ENCODE measurements at places on chromosomes 13 and 19.

- DNase-seq = no peak
Measured at GRCh38 chr13:88676016-88676415, 1004.8 kb downstream of the SLITRK5 start.

- no peak for DNase-seq
Measured at GRCh38 chr13:47146991-47147811, 250.3 kb upstream of the HTR2A start.

GRCh38 chr13:45915686-45916439 is 64.3 kb upstream of the SIAH3 start:
- no peak for DNase-seq

DNA sequence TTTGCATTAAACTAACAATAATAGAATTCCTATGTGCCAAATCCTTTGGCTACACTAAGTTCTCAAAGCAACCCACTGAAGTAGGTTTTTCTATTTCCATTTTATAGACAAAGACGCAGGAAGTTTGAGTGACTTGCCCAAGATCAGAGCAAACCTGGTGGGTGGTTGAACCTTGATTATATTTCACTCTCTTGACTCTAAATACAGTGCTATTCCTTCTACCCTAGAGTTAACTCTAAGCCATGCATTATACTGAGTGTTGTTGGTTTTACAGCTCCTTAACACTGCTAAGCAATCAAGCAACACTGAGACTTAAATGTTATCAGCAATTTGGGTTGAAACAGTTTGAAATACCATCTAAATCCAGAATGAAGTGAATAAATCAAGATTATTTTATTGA is 813.6 kb upstream of the GPC6 start:
- no peak for DNase-seq

- no peak for DNase-seq
Measured at GRCh38 chr13:67048084-67048820, 181.9 kb downstream of the PCDH9 start.

DNA sequence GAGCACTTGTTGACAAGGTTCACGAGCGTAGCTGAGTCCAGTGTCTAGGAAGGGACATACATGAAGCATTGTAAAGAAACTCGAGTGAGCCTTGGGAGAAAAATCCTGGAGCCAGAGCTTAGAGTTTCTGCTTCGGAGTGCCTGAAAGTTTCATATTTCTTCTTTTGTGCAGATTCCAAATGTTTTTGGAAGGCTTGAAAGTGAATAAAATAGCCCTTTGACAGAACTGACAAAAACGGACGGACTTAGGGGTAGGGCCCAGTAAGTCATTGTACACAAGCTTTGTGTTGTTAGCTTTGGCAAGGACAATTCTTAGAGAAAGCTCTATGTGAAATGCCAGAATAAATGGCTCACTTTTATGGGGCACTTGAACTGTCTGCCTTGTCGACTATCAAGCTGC is 2.8 kb downstream of the RNF113B start:
- DNase-seq = no peak

GRCh38 chr13:33263484-33263883 is 22.1 kb downstream of the STARD13 start:
- no peak for DNase-seq

GRCh38 chr19:1170938-1171754 is 2.9 kb downstream of the SBNO2 start:
- no peak for DNase-seq

GRCh38 chr13:56755181-56755935 is 385.4 kb upstream of the PRR20A start:
- DNase-seq = no peak

GRCh38 chr19:46542428-46543230 is 47.0 kb upstream of the PNMA8B start:
- DNase-seq = peak; percentile 53

- no peak for DNase-seq
Measured at GRCh38 chr13:97395447-97396136, 38.4 kb upstream of the RAP2A start.

DNA sequence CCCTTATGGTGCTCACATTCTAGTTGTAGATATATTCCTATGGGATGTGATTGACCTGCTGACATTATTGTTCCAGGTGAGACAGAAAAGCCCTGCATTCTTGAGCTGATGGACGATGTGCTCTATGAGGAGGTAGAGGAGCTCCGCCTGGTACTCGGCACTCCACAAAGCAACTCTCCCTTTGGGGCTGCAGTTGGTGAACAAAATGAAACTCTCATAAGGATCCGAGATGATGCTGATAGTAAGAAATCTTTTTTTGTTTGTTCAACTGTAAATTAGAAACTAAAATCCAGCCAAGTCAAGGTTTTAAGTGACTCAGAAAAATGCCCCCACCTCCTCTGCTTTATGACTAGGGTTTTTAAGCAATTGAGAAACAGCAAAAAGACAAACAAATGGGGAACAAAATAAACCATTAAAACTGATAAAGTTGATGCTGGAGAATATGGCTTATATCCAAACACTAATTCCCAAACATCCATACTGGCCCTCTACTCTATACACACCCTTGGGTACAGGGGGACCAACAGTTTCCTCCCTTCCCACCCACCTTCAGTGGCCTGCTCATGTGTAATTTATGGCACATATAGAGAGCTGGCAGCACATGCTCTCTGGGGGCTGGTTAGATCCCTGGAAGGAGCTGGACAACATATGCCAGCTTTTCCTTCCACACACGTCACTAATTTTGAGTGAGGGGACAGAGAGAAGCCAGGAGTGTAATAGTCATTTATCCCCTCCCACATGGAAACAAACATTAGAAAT is 139.6 kb downstream of the STOML3 start:
- no peak for DNase-seq

GRCh38 chr19:30228113-30228834 is 143.9 kb upstream of the ZNF536 start:
- DNase-seq = no peak

- no peak for DNase-seq
Measured at GRCh38 chr13:25840261-25840660, 211.6 kb downstream of the SHISA2 start.

GRCh38 chr19:36257520-36257876 is 42.6 kb downstream of the ZNF146 start:
- no peak for DNase-seq

DNA sequence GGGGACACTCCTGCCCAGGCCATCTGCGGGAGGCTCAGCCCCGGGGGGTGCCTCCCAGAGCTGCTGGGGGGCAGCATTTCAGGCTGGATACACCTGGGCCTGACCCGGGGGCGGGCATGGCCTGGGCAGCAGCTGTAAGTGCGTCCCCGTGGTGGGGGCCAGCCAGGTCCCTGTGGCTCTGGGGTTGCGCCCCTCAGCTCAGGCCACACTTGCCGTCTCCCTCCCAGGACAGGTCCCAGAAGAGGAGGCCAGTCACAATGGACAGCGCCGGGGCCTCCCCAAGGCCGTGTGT is 11.6 kb downstream of the CBARP start:
- no peak for DNase-seq

GRCh38 chr13:86445206-86445605 is 646.0 kb upstream of the SLITRK6 start:
- no peak for DNase-seq

DNA sequence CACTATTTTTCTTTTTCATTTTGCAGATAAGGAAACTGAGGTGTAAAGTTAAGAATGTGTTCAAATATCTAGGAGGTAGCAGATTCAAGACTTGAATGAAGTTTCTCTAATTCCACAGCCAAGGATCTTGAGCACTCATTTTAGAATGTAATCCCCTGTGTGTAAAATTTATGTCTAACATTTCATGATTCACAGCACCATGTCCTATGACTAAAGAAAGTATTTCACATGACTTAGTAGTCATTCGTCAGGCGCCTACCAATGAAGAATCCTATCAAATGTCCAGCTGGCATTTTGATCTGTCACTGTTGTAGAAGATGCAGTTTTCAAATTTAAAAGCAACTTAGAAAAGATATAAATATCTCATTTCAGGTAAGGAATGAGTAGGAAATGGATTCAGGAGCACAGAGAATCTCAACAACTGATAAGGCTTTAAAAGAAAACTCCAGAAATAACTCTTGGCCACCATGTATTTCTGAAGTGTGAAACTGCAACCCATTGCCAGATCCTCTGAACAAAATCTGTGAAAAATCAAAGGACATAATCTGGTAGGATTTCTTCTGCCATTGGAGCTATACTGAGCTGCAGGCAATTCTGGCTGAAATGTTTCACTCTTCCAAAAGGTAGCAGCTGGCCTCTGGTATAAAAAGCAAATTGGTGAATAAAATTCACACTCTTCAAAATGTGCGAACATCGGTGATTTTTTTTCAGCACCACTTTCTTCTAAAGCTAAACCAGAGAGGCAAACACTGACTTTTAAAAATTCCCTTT is 92.2 kb downstream of the DCLK1 start:
- no peak for DNase-seq

- no peak for DNase-seq
Measured at GRCh38 chr19:57558525-57558924, 1.1 kb downstream of the ZNF550 start.

- DNase-seq = peak; percentile 28
Measured at GRCh38 chr13:94548821-94549231, 47.1 kb downstream of the TGDS start.

GRCh38 chr19:3320354-3320670 is 46.1 kb upstream of the NFIC start:
- DNase-seq = no peak

GRCh38 chr13:94696171-94696570 is 16.2 kb downstream of the SOX21 start:
- DNase-seq = no peak

DNA sequence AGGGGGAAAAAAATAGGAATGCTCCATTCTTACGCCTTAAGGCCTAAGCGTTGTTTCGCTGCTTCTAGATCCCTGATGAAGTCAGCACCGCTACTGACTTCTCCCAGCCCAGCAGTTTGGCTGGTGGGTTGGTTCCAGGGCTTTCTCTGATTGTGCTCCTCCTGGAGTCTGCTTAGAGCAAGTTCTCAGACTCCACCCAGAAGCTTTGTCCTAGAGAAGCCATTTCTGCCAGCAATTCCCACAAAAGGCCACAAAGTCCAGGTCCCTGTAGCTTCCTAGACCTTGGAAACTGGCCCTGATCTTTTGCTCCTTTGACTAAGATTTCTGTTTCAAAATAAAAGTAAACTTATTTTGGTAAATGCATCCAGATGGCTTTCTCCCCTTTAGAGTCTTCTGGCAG is 65.4 kb downstream of the KCTD12 start:
- DNase-seq = no peak

DNA sequence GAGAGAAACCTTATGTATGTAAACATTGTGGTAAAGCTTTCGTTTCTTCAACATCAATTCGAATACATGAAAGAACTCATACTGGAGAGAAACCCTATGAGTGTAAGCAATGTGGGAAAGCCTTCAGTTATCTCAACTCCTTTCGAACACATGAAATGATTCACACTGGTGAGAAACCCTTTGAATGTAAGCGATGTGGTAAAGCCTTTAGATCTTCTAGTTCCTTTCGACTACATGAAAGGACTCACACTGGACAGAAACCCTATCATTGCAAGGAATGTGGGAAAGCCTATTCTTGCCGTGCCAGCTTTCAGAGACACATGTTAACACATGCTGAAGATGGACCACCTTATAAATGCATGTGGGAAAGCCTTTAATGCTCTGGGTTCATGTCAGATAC is 24.7 kb downstream of the ZNF136 start:
- DNase-seq = no peak

DNA sequence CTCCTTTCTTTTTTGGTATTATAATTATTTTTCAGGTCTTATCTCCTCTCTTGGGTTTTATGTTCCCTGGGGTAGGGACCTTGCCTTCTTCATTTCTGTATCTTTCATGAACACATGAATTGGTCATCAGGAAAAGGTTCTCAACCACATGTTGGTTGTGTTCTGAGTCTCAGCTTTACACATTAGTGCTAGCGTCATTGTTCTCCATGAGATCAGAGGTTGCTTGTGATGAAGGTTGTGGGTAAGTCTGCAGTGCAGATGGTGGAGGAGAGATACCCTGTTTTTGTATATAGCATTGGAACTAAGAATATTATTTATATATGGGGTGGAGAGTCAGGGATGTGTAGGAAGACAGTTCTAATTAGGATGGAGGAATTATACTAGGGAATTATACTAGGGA is 24.5 kb upstream of the CEACAM8 start:
- no peak for DNase-seq

- peak; percentile 86 for DNase-seq
Measured at GRCh38 chr19:47231215-47232054, 436 bp upstream of the BBC3 start.

DNA sequence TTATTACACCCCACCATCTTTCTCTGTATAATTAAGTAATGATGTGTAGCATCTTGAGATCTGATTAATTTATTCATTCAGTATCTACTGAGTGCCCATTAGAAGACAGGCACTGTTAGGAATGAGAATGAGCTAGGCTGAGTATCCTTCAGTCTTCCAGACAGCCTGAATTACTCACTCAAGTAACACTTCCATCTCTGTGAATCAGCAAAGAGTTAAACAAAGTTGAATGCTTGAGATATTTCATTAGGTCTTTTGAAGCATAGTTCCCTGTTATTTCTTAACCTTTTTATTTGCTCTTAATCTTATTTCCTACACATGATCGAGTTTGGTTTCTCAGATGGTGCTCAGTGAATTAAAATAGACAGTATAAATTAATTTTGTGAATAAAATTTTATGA is 413.7 kb downstream of the DCT start:
- no peak for DNase-seq

DNA sequence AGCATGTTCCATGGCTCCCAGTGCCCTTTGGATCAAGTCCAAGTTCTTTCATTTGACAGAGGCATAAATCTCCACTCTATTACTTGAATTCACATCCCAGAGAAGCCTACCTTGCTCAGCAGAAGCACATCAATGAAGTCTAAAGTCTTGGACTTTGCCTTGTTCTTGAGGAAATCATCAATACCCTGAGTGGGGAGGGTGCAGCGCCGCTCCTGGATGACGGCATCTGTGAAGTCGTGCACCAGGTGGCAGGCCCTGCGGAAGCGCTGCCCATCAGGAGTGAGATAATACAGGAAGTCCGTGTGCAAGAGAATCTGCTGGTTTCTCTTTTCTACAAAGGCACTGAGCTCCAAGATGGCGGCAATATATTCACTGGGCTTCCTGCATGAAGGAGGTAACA is 10.6 kb downstream of the CYP4F11 start:
- no peak for DNase-seq

- no peak for DNase-seq
Measured at GRCh38 chr19:50520822-50521465, 7.2 kb upstream of the ASPDH start.

- DNase-seq = no peak
Measured at GRCh38 chr19:58355215-58355796, 2.0 kb upstream of the A1BG start.

- DNase-seq = no peak
Measured at GRCh38 chr19:19782783-19783182, 38.8 kb downstream of the ZNF506 start.

GRCh38 chr19:29029268-29029958 is 183.5 kb downstream of the UQCRFS1 start:
- DNase-seq = no peak

- DNase-seq = no peak
Measured at GRCh38 chr13:44825953-44826352, 163.3 kb downstream of the NUFIP1 start.

DNA sequence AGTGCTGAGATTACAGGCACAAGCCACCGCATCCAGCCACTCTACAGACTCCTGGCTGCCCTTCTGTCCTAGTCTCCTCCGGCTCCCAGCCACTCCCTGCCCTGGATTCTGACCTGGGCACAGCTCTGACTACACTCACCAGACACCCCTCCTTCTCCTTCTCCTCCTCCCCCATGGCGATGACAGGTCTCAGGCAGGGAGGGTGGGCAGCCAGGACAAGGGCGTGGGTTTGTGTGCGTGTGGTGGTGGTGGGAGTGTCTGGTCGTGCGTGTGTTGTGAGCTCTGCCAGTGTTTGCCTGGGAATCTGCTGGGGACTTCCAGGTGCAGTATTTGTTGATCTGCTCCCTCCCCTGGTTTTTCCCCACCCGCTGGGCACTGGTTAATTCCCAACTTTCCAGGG is 3.0 kb upstream of the NCCRP1 start:
- no peak for DNase-seq

Data from activated T-helper 1 cell treated with Interleukin-2 at 50 U/mL for 16 hours (primary cell).